ENCODE measurements at places on chromosomes 11 and 22. TPM values are rescaled to one million over a fixed set of nuclear protein-coding genes. Genes with fewer than 3 reads are reported as not detected.
A peak's percentile ranks its signal among the peaks of the same experiment; 100 is the strongest.

DNA sequence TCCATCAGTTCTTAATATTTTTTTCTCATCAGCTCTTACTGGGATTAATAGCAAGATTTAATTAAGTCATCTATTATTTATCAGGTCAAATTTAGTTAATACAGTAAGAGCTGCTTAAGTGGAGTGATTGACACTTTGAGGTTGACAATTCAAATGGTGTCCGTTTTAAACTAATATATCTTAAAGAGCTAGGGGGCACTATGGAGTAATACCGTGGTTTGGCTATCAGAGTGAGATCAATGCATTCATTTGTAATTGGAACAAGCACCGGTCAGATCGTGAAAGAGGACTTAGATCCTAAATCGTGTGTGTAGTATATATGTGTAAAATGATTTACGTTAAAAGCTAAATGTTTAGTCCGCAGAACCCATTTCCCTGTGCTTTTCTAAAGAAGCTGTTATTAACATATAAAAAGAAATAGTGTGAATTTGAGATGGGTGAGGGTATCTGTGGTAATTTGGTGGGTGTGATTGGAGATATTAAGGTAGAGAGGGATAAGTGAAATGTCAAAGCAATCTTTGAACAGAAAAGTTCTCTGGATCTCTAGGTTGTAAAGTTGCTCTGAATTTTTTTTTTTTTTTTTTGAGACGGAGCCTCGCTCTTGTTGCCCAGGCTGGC lies 2.3 kb downstream of the SIK2 start:
- H3K27me3 ChIP-seq = no peaks in the 10 kb centered on the region
- H3K4me1 ChIP-seq = peaks cover 29% of the 10 kb centered on the region
- no peak for DNase-seq
- H3K27ac ChIP-seq = no peak overlapping the region

DNA sequence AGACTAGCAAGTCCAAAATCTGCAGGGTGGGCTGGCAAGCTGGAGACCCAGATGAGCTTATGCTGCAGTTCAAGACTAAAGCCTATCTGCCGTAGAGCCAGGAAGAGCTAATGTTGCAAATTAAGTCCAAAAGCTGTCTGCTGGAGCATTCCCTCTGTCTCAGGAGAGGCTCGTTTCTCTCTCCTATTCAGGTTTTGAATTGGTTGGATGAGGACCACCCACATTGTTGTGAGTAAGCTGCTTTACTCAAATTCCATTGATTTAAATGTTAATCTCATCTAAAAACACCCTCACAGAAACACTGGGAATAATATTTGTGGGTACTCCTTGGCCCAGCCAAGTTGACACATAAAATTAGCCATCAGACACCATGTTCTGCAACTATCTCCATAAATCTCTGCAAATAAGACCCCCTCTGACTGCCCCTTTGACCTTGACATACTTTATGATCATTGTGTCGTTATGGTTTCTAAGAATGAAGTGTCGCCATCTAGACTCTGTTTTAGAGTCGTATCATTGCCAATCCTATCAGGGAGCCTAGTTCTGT lies 16.8 kb upstream of the CUL5 start:
- H3K36me3 ChIP-seq = no peaks in the 10 kb centered on the region
- H3K27me3 ChIP-seq = peaks cover 13% of the 10 kb centered on the region
- H3K27ac ChIP-seq = no peak overlapping the region
- H3K4me1 ChIP-seq = no peaks in the 10 kb centered on the region
- no peak for DNase-seq

DNA sequence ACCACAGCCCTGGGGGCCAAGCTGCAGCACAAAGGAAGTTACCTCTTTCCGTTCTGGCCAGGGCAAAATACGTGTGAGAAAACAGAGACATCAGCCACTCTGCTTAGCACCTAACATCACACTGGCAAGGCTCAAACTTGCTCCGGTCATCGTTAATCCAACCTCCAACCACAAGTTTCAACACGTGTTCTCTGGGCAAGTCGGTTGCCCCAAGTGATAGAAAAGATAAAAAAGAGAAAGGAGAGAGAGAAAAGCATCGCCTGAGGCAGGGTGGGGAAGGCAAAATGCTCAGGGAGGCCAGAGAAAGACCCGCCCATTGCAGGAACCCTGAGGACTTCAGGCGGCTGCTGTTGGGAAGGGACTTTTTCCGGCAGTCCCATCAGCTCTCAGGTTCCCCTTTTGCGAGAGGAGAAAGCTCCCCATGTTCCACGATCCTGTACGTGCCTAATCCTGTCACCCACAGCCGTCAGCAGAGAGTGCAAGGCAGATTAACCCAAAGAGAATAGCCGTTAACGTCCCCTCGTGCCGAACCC lies 18.5 kb upstream of the B4GALNT4 start:
- H3K4me3 ChIP-seq = no peak overlapping the region
- H3K27me3 ChIP-seq = no peaks in the 10 kb centered on the region
- no peaks in the 10 kb centered on the region for H3K36me3 ChIP-seq
- H3K27ac ChIP-seq = no peak overlapping the region

Gene LRP4
- total RNA-seq = 7.0 TPM

DNA sequence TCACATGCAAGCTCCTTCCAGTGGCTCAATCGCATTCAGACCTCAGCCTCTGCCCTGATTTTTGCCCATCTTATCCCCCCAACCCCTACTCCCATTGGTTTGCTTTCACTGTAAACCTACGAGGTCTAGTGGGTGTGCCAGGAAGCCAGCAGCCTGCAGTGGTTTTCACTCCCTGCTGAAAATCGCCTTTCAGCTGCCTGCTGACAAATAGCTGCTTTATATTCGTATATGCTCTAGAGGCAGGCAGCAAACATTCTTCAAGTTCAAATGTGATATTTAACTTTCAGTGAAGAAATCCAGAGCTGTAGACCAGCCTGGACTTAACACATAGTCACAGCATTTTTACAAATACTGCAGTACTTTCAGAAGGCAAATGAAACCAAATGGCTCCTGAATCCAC lies 92.8 kb upstream of the APOA1 start:
- peak overlapping the region; percentile 18 for H3K27ac ChIP-seq
- no peak for DNase-seq
- no peaks in the 10 kb centered on the region for H3K27me3 ChIP-seq
- H3K36me3 ChIP-seq = peaks cover 3% of the 10 kb centered on the region
- H3K4me3 ChIP-seq = no peak overlapping the region

Gene SYCE3
- not detected for total RNA-seq

Gene CARD18
- total RNA-seq = not detected

GRCh38 chr11:41816396-41816795 lies 356.9 kb upstream of the LRRC4C start:
- H3K4me1 ChIP-seq = no peaks in the 10 kb centered on the region
- no peak for DNase-seq
- no peaks in the 10 kb centered on the region for H3K36me3 ChIP-seq
- no peak overlapping the region for H3K27ac ChIP-seq
- H3K27me3 ChIP-seq = no peaks in the 10 kb centered on the region
- H3K4me3 ChIP-seq = no peak overlapping the region

Gene HDAC10
- 29.1 TPM for total RNA-seq

Gene OR5A1
- not detected for total RNA-seq

Gene ESAM
- 1.7 TPM for total RNA-seq

Gene OR52A5
- total RNA-seq = not detected

DNA sequence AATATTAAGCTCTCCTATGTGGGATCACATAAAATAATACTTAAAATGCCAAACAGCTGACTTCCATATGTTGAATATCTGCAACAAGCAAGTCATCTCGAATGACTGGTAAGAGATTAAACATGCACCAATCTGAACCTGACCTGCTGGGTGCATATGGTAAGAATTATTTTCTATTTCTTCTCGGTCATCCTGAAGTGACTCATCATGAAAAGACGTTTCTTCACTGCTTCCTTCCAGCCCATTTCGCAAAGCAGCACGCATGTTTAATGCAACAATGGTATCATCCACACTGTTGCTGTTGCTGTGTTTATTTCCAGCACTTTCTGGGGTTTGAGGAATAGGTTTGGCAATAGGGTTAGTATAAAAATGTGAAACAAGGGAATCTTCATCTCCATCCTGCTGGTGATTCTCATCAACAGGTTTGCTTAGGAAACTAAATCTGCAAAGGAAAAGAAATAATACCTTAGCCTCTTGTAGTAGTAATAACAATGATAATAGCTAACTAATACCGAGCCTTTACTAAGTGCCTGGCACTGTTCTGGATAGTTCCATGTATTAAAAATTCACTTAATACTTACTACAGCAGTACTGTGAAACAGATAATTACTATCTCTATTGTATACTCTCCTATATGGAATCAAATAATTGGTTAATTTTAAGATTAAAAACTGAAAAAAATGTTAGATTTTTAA lies 52.0 kb upstream of the CHRNA10 start:
- no peaks in the 10 kb centered on the region for H3K27me3 ChIP-seq
- H3K4me1 ChIP-seq = peaks cover 10% of the 10 kb centered on the region
- H3K4me3 ChIP-seq = no peak overlapping the region
- DNase-seq = no peak

Gene TSKU
- total RNA-seq = 42.3 TPM

Gene CSNK1E
- total RNA-seq = 126 TPM

- peaks cover 10% of the 10 kb centered on the region for H3K36me3 ChIP-seq
- H3K4me3 ChIP-seq = no peak overlapping the region
- no peak overlapping the region for H3K27ac ChIP-seq
- H3K27me3 ChIP-seq = no peaks in the 10 kb centered on the region
Measured at GRCh38 chr22:17831501-17832251, 57.4 kb upstream of the BID start.

DNA sequence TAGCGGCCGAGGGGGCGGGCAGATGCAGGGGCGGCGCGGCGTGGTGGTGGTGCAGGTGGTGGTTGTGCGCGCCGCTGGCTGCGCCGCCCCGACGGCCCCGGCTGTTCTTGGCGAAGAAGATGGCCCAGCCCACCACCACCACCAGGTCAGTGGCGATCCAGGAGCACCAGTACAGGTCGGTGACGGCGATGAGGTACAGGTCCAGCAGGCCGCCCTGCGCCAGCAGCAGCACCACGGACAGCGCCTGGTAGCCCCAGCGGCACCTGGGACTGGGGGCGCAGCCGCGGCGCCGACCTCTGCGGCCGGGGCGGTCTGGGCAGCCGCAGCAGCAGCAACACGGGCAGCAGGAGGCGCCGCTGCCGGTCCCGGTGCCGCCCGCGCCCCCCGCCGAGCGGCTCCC lies 879 bp downstream of the TMEM121B start:
- peaks cover 4% of the 10 kb centered on the region for H3K4me1 ChIP-seq
- peaks cover 5% of the 10 kb centered on the region for H3K27me3 ChIP-seq
- peak overlapping the region; percentile 12 for H3K4me3 ChIP-seq
- no peak overlapping the region for H3K27ac ChIP-seq
- no peaks in the 10 kb centered on the region for H3K36me3 ChIP-seq

DNA sequence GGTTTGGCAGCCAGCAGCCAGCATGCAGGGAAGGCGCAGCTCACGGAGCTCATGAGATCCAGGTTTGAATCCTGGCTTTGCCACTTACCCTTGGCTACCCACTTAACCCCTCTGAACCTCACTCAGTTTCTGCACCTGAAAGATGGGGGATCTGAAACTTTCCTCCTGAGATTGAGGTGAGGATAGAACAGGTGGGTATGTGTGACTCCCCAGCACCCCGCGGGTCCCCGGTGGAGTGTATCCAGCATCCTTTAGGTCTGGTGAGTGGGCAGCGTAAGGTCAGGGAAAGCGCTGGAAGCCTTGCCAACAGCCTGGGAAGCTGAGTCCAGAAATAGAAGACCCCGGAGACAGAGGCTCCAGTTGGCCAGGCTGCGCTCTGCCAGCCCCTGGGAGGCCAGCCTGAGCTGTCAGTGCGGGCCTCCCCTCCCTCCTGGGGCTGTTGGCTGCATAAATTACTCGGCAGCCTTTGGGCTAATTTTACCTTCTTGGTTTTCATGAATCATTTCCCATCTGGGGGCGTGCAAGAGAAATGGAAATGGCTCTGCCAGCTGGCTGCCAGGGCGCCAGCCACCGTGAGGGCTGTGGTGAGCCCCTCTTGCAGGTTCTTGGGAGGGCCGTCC lies 17.6 kb downstream of the PRDM11 start:
- peak; percentile 66 for DNase-seq
- H3K27ac ChIP-seq = peak overlapping the region; percentile 70
- no peak overlapping the region for H3K4me3 ChIP-seq
- no peaks in the 10 kb centered on the region for H3K27me3 ChIP-seq
- H3K4me1 ChIP-seq = peaks cover 44% of the 10 kb centered on the region

- H3K4me3 ChIP-seq = no peak overlapping the region
- DNase-seq = no peak
- peaks cover 18% of the 10 kb centered on the region for H3K4me1 ChIP-seq
- no peaks in the 10 kb centered on the region for H3K27me3 ChIP-seq
Measured at GRCh38 chr11:132310390-132311375, 940.3 kb downstream of the NTM start.

DNA sequence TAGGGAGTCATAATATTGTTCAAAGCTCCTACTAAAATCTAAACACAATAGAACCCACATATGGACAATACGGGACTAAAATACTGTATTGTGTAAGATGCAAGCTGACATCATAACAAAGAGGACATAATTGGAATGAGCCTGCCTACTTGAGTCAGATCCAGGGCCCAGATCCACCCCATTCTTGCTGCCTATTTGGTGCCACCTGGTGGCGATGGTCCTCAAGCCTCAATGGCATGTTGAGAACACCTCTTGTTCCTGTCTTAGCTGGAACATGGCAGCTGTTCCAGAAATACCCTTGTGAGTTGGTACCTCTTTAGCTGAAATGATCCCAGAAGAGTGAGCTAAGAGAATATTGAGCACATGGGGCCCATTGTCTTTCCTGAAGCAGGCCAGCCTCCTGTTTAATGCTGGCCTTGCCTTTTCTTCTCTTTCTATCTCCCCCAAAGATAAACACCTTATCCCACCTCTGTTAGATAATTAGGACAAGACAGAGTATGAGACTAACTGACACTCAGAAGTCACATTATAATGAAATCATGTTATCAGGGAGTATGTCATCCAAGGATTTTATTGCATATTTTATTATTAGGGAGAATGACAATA lies 680.9 kb upstream of the ANO5 start:
- no peak overlapping the region for H3K4me3 ChIP-seq
- no peak overlapping the region for H3K27ac ChIP-seq
- peaks cover 5% of the 10 kb centered on the region for H3K27me3 ChIP-seq
- H3K36me3 ChIP-seq = no peaks in the 10 kb centered on the region
- no peaks in the 10 kb centered on the region for H3K4me1 ChIP-seq
- DNase-seq = no peak

GRCh38 chr11:81963018-81963417 lies 770.6 kb downstream of the FAM181B start:
- H3K4me3 ChIP-seq = no peak overlapping the region
- H3K4me1 ChIP-seq = peaks cover 5% of the 10 kb centered on the region
- DNase-seq = no peak
- H3K27ac ChIP-seq = no peak overlapping the region
- no peaks in the 10 kb centered on the region for H3K36me3 ChIP-seq
- peaks cover 2% of the 10 kb centered on the region for H3K27me3 ChIP-seq

Gene MRGPRX4
- not detected for total RNA-seq

DNA sequence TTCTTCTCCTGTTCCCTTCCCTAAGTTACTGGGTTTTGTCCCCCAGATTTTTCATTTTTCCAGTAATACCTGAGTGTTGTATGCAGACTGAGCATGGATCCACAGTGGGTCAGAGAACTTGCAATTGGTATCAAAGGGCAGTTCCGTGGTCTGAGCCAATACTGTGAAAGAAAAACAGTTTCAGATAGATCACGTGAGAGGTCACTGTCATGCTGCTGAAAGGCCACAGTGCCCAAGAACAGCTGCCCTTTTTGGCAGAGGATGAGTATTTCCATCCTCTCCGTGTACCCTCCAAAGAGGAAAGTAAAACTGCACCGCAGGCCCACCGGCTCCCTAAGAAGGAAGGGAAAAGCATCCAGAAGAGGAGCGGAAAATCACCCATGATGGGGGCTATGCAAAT lies 73.0 kb upstream of the TBCEL start:
- H3K4me3 ChIP-seq = no peak overlapping the region
- H3K27me3 ChIP-seq = peaks cover 34% of the 10 kb centered on the region
- no peak for DNase-seq
- no peak overlapping the region for H3K27ac ChIP-seq
- no peaks in the 10 kb centered on the region for H3K36me3 ChIP-seq
- H3K4me1 ChIP-seq = peaks cover 4% of the 10 kb centered on the region

Measured in chondrocyte (in vitro differentiated cells).